Astrocyte (in vitro differentiated cells and primary cell): ENCODE measurements at places on chromosomes 12 and 14.
A peak's percentile ranks its signal among the peaks of the same experiment; 100 is the strongest.

DNA sequence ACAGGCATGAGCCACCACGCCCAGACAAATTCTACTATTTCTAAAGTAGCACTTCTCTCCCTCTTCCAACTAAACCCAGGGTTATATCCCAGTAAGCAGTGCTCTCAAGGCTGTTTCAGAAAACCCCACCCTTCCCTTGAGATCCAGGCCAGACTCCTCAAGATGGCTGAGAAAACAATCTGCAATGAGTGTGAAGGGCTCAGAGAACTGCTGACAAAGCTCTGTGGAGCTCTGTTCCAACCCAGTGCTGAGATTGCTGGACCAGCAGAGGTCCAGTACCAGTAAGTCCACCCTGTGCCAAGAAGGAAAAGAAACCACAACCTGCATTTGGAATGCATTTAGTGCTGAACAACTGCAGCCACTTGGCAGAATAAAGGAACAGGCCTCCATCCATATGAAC is 3.7 kb upstream of the IFFO1 start:
- no peak for DNase-seq
- no peaks in the 10 kb centered on the region for H3K27me3 ChIP-seq
- H3K27ac ChIP-seq, result no peak overlapping the region
- peaks cover 59% of the 10 kb centered on the region for H3K36me3 ChIP-seq
- no peak overlapping the region for H3K4me3 ChIP-seq

GRCh38 chr12:76080017-76080728 is 4.3 kb downstream of the NAP1L1 start:
- no peak overlapping the region for H3K4me3 ChIP-seq
- H3K36me3 ChIP-seq, result peaks cover 4% of the 10 kb centered on the region
- peak; percentile 53 for DNase-seq
- no peaks in the 10 kb centered on the region for H3K27me3 ChIP-seq
- no peak overlapping the region for H3K27ac ChIP-seq

DNA sequence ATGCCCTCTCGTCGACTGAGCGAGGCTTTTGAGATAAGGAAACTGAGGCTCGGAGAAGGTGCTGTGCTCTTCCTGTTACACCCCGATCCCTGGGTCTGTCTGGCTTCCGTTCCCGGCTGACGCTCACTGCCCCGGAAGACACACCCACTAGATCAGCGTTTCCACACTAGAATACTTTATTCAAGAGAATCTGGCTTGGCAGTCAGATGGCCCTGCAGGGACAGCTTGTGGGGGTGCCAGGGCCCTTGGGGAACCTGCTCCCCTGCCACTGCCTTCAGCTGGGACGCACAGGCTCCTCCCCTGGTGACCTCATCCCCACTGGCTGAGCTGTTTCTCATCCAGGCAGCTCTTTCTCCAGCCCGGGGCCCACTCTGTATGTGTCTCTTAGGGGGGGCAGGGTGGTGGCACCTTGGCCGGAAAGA is 13.7 kb downstream of the PGF start:
- H3K4me3 ChIP-seq, result no peak overlapping the region
- peak; percentile 29 for DNase-seq
- peaks cover 25% of the 10 kb centered on the region for H3K4me1 ChIP-seq
- no peak overlapping the region for H3K27ac ChIP-seq

DNA sequence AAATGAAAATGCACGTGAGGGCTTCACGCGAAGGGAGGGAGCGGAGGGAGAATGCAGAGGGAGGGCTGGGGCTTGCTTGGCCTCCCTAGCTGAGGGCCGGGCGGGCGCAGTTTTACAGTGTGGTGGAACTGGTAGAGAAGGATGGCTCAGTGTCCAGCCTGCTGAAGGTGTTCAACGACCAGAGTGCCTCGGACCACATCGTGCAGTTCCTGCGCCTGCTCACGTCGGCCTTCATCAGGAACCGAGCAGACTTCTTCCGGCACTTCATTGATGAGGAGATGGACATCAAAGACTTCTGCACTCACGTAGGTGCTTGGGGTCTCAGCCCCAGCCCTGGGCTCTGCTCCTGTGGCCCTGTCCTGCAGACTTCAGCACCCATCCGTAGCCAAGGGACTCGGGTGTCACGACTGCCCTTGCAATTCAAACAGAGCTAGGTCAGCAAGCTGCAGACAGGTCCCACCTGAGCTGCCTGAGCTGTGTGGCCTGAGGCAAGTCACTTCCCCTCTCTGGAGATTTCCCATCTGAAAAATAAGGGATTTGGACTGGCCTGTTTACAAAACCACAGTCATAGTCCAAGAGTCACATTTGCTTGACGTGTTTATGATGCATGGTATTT is 18.4 kb downstream of the OTUB2 start:
- H3K4me3 ChIP-seq, result no peak overlapping the region
- no peak overlapping the region for H3K27ac ChIP-seq
- peaks cover 30% of the 10 kb centered on the region for H3K36me3 ChIP-seq
- H3K4me1 ChIP-seq, result peaks cover 5% of the 10 kb centered on the region

DNA sequence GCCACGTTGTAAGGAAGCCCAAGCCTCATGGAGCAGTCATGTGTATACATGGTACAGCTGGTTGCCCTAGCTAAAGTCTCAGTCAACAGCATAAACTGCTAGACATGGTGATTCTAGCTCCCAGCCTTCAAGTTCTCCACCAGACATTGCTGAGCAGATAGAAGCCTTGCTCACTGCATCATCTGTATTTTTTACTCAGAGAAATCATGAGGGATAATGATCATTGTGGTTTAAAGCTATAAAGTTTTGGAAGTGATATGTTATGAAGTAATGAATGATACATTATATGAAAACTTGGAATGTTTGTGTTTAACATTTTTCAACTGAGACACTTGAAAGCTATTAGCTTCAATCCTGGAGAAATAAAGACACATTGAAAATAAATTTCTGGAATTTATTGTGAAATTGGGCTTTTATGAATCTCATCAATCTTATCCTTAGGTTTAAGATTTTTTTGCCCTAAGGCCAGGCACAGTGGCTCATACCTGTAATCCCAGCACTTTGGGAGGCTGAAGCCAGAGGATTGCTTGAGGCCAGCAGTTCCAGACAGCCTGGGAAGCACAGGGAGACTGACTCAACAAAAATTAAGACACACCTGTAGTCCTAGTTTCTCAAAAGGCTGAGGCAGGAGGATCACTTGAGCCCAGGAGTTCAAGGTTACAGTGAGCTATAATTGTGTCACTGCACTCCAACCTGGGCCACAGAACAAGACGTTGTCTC is 5.6 kb upstream of the NFATC4 start:
- DNase-seq, result no peak
- H3K36me3 ChIP-seq, result no peaks in the 10 kb centered on the region
- H3K27ac ChIP-seq, result no peak overlapping the region
- peaks cover 5% of the 10 kb centered on the region for H3K27me3 ChIP-seq
- no peak overlapping the region for H3K4me3 ChIP-seq

DNA sequence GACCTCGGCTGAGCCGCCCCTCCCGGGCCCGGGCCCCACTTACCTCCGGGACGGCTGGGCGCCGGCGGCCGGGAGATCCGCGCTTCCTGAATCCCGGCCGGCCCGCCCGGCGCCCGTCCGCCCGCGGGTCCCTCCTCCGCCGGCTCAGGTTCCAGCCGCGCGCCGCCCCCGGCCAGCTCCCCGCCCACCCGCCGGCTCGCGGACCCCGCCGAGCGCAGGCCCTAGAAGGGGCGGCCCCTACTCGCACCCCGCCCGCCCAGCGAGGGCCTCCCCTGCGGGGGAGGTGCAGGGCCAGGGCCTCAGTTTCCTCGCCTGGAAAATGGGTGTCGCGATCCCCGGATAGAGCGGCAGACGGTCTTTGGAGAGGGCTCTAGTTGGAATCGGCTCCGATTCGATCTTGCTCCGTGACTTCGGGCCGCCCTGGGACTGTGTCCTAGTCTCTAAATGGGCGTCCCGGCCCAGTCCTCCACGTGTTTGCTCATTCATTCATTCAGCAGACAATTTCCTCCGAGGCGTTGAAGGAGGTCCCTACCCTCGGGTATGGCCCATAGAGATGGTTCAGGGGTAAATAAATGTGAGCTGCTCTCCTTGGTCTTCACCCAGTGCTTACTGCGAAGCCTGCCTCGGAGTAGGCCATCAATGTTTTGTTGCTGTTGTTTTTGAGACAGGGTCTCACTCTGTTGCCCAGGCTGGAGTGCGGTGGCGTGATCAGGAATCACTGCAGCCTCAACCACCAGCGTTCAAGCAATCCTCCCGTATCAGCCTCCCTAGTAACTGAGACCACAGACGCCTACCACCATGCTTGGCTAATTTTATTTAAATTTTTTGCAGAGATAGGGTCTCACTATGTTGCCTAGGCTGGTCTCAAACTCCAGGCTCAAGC is at the start of gene TRPV4:
Gene TRPV4, minus strand, starts transcription at position 92 of the 883 bp plus-strand sequence. CDS start 18,602 bp downstream, outside the sequence.
- peak within 1 kb of the TSS; percentile 56 for H3K4me3 ChIP-seq
- no peak within 1 kb of the TSS for H3K27ac ChIP-seq
- H3K36me3 ChIP-seq, result no peaks in the 10 kb centered on the region

DNA sequence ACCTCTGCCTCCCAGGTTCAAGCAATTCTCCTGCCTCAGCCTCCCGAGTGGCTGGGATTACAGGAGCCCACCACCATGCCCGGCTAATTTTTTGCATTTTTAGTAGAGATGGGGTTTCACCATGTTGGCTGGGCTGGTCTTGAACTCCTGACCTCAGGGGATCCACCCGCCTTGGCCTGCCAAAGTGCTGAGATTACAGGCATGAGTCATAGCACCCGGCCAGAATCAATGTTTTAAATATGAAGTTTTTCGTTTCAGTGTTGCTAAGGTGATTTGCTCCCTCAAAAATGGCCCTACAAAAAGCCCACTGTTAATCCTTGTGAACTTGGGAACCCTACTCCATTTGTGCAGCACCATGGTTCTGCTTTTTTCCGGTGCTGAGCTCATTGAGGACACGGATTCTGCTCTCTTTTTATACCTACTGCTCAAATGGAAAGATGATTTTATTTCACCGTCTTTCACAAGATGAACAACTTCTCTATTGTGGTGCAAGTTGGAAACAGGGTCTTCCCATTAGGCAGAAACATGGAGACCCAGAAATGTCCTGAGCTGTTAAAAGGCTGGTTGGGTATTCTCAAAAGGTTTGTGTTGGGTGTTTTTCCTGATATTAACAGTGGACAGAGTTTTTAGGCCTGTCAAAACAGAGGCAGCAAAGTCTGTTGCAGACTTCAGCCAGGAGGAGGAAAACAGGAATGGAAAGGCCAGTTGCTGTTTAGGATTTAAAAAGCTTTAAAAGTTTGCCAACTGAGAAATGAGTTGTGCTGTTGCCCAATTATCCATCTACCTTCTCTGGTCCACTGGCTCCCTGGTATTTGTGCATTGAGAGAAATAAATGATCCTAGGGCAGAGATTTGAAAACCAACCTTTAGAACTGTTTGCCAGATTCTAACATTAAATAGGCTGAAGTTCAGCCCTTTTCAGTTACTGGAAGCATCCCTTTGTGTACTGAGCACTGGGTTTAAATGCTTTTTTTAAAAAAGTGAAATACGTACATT is 85.8 kb downstream of the ATP23 start:
- H3K36me3 ChIP-seq, result no peaks in the 10 kb centered on the region
- H3K4me3 ChIP-seq, result no peak overlapping the region
- peak; percentile 63 for DNase-seq
- no peaks in the 10 kb centered on the region for H3K27me3 ChIP-seq
- H3K4me1 ChIP-seq, result no peaks in the 10 kb centered on the region
- H3K27ac ChIP-seq, result no peak overlapping the region

DNA sequence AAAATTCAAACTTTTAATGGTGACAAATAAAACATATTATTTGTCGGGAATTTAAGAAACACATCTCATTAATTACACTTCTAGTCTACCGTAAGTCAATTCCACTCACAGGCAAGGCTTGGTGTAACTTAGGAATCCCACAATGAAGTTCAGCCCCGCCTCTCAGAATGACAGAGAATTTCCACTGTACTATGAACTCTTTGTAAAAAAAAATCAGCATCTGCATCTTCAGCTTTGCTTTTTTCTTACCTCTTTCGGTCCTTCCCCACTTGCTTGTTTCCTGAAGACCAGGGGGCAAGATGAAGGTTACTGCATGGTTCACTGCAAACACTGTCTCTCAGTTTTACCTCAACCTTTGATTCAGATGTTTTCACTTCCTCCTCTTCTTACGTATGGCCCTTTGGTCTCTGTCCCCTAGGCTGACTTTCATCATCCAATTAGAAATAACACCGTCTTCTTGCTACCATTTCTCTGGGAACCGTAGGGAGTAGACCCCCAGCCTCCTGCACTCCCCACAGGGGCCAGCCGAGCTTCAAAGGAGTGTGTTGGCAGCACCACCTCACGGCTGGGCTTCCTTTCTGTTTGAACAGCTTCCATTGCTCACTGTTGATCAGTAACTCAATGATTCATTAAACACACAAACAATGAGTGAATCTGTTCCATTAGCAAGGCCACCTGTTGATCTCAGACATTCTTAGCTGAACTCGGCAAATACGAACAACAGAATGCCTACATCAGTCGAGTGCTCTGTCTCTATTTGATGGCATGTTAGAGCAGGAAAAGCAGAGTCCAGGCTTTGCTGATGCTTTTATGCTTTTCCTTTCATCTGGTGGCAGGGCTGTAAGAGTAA is 343.0 kb downstream of the BMP4 start:
- H3K4me1 ChIP-seq, result peaks cover 8% of the 10 kb centered on the region
- peaks cover 4% of the 10 kb centered on the region for H3K27me3 ChIP-seq
- H3K27ac ChIP-seq, result no peak overlapping the region
- H3K4me3 ChIP-seq, result peak overlapping the region; percentile 11
- DNase-seq, result peak; percentile 57

GRCh38 chr12:47216150-47216677 is 136.5 kb upstream of the AMIGO2 start:
- H3K36me3 ChIP-seq, result no peaks in the 10 kb centered on the region
- H3K27ac ChIP-seq, result no peak overlapping the region
- H3K4me1 ChIP-seq, result peaks cover 5% of the 10 kb centered on the region
- no peak for DNase-seq
- H3K27me3 ChIP-seq, result no peaks in the 10 kb centered on the region
- H3K4me3 ChIP-seq, result no peak overlapping the region

DNA sequence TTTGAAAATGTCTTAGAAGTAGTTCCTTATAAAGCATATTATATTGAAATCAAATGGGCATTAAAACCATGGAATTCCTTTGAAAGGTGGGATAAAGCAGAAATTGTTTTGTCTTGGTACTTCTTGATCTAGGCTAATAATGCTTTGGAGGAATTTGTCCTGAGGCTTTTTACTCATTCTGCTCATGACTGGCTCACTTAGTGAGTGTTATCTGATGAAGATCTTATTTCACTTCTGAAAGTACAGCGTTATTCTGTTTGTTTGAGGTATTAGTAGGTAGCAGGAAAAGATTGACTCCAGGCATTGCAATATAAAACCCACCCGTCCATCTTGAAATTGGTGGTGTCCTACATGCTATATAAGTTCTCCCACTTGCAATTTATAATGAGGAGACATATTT is 5.5 kb downstream of the C12orf71 start:
- DNase-seq, result no peak
- H3K4me3 ChIP-seq, result no peak overlapping the region
- H3K27me3 ChIP-seq, result no peaks in the 10 kb centered on the region
- no peak overlapping the region for H3K27ac ChIP-seq
- H3K4me1 ChIP-seq, result no peaks in the 10 kb centered on the region
